ENCODE measurements at places on chromosomes 2 and 18.

GRCh38 chr18:34159691-34160185 is 65.0 kb downstream of the NOL4 start:
- DNase-seq, result no peak

GRCh38 chr2:74474899-74475298 is 2.4 kb upstream of the MRPL53 start:
- no peak for DNase-seq

DNA sequence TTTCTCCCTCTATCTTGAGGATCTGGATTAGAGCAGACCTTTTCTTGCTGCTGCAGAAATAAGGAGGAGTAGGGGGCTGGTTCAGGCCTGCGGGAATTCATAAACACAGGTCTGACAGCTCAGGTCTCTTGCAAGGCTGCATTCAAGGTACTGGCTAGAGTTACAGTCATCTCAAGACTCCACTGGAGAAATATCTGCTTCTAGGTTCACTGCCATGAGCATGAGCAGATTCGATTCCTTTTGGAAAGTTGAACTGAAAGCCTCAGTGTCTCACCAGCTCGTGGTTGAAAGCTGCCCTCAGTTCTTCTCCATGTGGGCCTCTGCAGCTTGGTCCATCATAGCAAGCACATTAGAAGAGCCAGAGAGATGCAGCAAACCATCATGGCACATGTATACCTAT is 124.4 kb upstream of the SETBP1 start:
- no peak for DNase-seq

- no peak for DNase-seq
These were observed 35.3 kb upstream of the MAP2 start for GRCh38 chr2:209388446-209389037.

GRCh38 chr2:156695595-156695994 is 259.4 kb downstream of the GPD2 start:
- no peak for DNase-seq

GRCh38 chr18:48027401-48027963 is 97.0 kb upstream of the SMAD2 start:
- DNase-seq, result no peak

DNA sequence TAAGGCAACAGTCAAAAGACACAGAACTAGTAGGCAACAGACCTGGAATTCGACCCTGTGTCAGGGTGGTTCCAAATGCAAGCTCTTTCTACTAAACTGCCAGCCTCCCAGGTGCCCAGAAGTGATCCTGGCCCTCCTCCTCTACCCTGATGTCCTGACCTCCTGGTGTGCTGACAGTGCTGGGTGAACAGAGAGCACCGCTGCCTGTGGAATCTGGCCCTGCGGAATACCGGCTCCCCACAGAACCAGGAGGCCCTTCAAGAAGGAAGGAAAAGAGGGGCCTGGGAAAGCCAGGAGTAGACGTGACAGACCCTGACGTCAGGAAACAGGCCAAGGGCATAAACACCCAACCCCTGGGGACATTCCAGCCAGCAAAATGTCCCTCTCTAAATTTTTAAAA is 120.3 kb downstream of the NOL10 start:
- no peak for DNase-seq

- no peak for DNase-seq
These were observed 1.9 kb downstream of the MCFD2 start for GRCh38 chr2:46913471-46914381.

GRCh38 chr2:133667968-133668367 is 99.7 kb upstream of the NCKAP5 start:
- no peak for DNase-seq

DNA sequence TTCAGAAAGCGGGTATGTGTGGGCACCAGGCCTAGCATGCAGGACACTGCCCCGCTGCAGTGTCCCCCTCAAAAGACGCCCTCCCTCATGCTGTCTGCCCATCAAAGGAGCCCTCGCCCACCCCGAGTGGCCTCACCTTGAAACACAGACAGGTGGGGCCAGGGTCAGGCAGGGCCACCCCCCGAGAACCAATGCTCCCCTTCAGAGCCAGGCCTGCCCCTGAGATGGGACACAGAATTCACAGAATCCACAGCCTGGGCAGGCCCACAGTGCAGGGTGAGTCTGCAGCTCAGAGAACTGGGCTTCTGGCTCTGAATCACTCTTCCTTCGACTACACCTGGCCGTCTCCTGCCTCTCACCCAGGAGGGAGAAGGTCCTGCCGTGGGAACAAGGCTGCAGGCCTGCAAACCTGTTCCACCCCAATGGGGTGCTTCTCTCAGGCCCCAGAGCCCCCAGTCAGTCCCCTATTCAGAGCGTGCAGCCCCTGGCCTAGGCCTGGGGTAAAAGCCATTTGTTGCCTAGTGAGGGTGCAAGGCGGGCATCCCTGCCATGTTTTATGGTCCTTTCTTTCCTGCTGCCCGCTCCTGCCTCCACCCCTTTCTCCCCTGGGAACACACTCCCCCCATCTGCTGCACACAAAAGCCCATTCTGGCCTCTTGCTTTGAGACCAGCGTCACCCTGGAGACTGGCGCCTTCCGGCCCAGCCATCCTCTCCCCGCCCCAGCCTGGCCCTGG is 11.3 kb upstream of the ARHGEF4 start:
- DNase-seq, result no peak

DNA sequence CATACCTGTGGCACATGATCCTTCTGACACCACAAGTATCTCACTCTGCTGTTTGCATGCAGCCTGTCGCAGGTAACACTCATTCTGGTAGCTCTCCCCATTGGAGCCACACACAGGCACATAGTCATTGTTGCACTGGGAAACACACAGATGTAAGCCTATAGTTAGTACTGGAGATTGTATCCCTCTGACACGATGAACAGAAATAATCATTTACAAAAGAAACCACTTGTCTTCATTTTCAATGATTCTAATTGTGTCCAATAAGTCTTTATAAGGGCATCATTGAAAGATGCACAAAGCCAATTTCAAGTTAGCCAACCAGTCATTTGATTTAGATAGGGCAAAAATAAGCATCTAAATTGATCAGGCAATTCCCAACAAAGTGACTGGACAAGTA is 10.4 kb downstream of the TMEFF2 start:
- DNase-seq, result no peak

DNA sequence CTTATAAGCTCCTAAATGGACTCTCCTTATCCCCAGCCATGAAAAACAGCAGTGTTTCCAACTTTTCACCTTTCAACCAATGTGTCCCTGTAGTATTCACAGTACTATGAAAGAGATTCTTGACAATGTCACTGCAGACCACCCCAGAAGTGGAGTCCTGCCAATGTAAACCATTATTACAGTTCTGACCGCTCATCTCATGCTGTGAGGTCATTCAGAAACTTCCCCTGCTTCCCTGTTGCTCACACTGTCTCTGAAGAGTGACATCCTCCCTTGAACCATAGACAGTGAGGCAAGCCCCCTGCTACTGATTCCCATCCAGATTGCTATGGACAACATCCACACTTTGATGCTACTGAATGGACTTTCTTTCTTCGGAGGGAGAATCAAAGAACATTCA is 1523.7 kb upstream of the ACVR2A start:
- DNase-seq, result no peak

GRCh38 chr2:114294741-114295140 is 147.7 kb upstream of the DPP10 start:
- no peak for DNase-seq

GRCh38 chr2:10668402-10669012 is 21.3 kb downstream of the NOL10 start:
- DNase-seq, result peak; percentile 77

- DNase-seq, result no peak
These were observed 16.3 kb downstream of the PLEKHB2 start for GRCh38 chr2:131121464-131121863.

- DNase-seq, result no peak
These were observed 761 bp downstream of the ST8SIA5 start for GRCh38 chr18:46756025-46756558.

- no peak for DNase-seq
These were observed 171.1 kb upstream of the UNC80 start for GRCh38 chr2:209600341-209601171.

DNA sequence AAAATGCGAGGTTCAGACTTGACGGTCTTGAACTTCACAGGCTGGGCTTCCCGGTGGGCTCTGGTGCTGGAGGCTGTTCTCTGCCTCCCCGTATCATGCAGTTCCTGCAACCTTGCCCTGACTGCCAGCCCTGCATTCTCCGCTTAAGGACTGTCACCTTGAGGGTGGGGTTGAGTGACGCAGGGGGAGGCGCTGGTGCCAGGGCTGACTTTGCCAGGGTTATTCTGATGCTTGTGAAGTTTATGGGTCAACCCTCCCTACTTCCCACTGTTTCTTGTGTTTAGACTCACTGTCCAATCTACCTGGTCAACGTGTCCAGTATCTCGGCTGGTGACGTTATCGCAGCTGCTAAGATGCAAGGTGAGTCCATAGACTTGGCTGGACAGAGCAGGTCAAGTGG is 37.5 kb upstream of the MAPRE3 start:
- no peak for DNase-seq

GRCh38 chr2:30971231-30972025 is 164.2 kb upstream of the CAPN13 start:
- DNase-seq, result no peak

- DNase-seq, result no peak
These were observed 89.2 kb upstream of the LRATD1 start for GRCh38 chr2:14543284-14543683.

DNA sequence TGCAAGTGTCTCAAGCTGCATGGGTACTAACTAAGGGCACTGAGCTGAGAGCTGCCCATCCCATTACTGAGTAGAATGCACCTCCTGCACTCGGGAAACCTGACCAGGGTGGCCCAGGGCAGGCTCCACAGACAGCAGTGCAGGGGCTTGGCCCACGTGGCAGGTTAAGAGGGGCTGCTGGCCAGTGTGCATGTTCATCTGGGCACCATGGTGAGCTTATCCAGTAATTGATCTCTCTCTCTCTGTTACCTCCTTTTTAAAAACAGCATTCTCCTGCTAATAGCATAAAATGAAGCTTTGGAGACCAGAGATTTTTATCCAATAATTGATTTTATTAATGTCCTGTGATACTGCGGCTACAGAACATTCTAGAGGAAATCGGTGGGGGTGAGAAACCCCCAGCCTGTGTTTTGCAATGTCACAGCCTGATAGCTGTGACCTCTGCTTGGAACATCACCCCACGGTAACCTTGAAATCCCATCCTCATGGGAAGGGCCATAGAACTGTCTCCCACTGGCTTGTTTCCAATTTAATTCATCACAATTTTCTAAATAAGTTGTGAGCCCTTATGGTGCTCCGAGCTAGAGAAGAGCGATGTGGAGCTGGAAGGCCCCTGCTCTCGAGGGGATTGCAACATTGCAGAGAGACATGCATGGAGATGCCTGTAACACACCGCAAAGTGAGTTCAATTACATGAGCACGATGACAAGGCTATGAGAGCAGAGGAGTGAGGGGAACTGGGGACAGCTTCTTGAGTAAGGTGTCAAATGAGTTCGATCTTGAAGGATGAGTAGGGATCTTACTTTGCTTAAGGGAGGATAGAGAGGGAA is 143.8 kb downstream of the GALNT14 start:
- no peak for DNase-seq

DNA sequence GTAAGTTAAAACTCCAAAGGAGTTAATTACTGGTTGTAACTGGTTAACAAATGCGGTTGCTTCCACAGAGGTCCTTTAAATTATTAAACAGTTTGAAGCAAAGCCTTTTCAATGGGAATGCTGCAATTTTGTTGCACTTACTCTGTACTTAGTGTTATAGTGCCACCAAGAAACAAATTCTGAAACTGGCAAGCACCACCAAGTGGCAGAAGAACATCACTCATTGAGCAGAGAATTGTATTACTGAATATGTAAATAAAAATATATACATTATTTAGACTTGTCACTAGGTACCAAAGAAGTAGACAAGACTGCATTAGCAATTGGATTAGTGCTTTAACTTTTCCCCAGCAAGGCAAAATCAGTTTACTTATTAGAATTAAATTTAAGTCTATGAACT is 2.6 kb upstream of the TMEFF2 start:
- DNase-seq, result no peak

GRCh38 chr2:1656326-1656960 is 87.9 kb downstream of the PXDN start:
- no peak for DNase-seq

DNA sequence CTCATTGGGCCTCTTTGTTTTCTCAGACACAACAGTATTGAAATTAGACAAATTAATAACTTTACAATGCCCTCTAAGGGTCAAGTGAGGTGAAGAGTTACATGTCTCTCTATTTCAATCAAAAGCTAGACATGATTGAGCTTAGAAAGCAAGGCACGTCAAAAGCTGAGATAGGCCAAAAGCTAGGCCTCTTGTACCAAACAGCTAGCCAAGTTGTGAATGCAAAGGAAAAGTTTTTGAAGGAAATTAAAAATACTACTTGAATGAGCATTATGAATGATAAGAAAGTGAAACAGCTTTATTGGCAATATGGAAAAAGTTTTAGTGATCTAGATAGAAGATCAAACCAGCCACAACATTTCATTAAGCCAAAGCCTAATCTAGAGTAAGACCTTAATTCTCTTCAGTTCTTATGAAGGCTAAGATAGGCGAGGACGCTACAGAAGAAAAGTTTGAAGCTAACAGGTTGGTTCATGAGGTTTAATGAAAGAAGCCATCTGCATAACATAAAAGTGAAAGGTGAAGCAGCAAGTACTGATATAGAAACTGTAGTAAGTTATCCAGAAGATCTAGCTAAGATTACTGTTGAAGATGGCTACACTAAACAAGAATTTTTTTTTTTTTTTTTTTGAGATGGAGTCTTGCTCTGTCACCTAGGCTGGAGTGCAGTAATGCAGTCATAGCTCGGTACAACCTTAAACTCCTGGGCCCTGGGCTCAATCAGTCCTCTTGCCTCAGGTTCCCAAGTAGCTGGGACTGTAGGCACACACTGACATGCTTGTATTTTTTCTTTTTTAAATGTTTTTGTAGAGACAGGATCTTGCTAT is 65.5 kb downstream of the FAM117B start:
- no peak for DNase-seq

GRCh38 chr2:219124381-219125110 is 36.1 kb downstream of the NHEJ1 start:
- DNase-seq, result peak; percentile 30

- DNase-seq, result no peak
These were observed 457.6 kb downstream of the CMPK2 start for GRCh38 chr2:6408057-6408456.

GRCh38 chr2:38095996-38096861 is 20.3 kb upstream of the CYP1B1 start:
- DNase-seq, result no peak

DNA sequence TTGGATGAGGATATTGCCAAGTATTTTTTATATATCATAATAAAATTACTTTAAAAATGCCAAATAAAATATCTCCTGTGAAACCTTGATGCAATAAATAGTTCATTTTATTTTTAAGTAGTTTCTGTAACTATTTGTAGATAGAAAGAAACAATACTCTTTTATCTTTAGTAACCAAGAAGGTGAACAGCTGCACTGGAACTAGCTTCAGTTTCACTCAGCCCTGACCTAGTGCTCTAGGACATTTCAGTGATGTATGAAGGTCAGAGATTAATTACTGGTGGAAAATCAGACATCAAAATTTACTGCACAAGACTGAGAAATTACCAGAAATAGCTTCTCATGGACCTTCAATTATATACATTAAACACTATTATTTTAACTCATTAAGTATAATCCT is 1305.0 kb downstream of the CNTNAP5 start:
- DNase-seq, result no peak

Measured in CD4-positive, alpha-beta T cell treated with Interleukin-10 for 1 hour (primary cell).